ENCODE measurements at places on chromosomes 2 and 18.
A peak's percentile ranks its signal among the peaks of the same experiment; 100 is the strongest.

DNA sequence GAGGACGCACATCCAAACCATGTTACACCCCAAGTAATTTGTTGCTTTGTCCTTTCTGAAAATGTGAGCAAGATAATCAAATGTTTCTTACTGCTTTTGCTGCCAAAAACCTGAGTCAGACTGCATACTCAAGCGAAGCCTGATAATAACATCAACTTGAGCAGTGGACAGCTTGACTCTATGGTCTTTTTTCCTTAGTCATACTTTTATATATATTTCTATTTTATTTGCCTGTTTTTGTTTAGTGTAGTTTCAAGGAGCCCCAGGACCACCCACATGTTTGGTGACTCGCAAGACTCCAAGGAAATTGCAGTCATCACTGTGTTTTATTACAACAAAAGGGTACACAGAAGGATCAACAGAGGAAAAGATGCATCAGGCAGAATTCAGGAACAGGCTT is 688.4 kb upstream of the PIK3C3 start:
- no peak overlapping the region for H3K27ac ChIP-seq
- H3K4me3 ChIP-seq, result no peak overlapping the region

- no peak overlapping the region for H3K4me3 ChIP-seq
- no peaks in the 10 kb centered on the region for H3K4me1 ChIP-seq
- peaks cover 58% of the 10 kb centered on the region for H3K36me3 ChIP-seq
- H3K27me3 ChIP-seq, result no peaks in the 10 kb centered on the region
Measured at GRCh38 chr2:201203916-201204654, 21.1 kb downstream of the CASP10 start.

DNA sequence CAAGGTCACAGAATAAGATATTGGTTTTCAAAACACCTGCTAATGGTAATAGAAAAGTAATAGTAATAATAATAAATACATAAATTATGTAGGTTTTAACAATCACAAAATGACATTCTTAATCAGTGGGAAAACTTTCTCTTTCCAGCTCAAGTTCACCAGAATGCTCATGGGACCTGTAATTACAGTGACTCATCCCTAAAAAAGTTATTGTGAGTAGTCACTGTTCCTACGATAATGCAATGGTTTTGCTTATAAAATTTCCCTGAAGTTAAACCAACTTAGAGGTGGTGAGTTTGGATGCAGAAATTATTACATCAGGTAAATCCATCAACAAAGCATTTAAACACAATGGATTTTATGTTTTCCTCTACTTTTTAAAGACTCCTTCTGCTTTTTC is 502.3 kb downstream of the PID1 start:
- no peak overlapping the region for H3K4me3 ChIP-seq
- no peaks in the 10 kb centered on the region for H3K36me3 ChIP-seq
- no peak overlapping the region for H3K27ac ChIP-seq

GRCh38 chr18:63083020-63083531 is 236.5 kb downstream of the BCL2 start:
- peak; percentile 26 for ATAC-seq
- no peak overlapping the region for H3K4me3 ChIP-seq
- no peaks in the 10 kb centered on the region for H3K4me1 ChIP-seq
- no peak overlapping the region for H3K27ac ChIP-seq

GRCh38 chr2:36701918-36702317 is 5.4 kb downstream of the VIT start:
- ATAC-seq, result no peak
- H3K27ac ChIP-seq, result no peak overlapping the region
- H3K4me3 ChIP-seq, result no peak overlapping the region
- no peaks in the 10 kb centered on the region for H3K36me3 ChIP-seq
- H3K4me1 ChIP-seq, result no peaks in the 10 kb centered on the region
- H3K27me3 ChIP-seq, result peaks cover 14% of the 10 kb centered on the region

DNA sequence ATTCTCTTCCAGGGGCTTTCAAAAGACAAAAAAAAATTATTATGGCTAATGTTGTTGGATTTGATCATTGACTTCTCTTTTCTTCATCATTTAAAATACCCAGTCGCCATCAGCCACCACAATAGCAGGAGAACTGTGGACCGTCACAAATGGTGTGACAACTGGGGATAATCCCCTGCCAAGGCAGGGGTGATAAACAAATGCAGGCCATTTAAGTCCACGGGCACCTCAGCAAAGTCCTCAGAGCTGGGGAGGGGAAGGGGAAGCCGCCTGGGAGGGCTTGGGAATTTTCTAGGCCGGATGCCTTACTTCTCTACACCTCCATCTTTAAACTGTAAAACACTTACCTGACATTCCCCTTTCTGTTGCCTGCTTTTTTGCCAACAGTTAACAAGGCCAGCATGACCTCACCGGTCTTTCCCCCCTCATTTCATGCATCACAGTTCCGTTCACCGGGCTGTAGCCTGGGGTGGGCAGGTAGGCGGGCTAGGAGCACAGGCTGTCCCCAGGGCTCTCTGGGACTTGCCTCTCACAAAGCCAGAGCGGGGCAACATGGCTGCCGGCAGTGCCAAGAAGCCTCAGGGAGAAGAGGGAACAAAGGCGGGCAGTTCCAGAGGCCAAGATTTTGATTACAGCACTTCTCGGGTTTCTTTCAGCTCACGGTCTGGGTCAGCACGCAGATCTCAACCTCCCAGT is 820.4 kb downstream of the BCL11A start:
- no peak for ATAC-seq
- H3K4me1 ChIP-seq, result no peaks in the 10 kb centered on the region
- H3K27ac ChIP-seq, result no peak overlapping the region
- H3K36me3 ChIP-seq, result no peaks in the 10 kb centered on the region
- H3K4me3 ChIP-seq, result no peak overlapping the region

- no peaks in the 10 kb centered on the region for H3K27me3 ChIP-seq
- H3K4me3 ChIP-seq, result no peak overlapping the region
- H3K36me3 ChIP-seq, result no peaks in the 10 kb centered on the region
- peaks cover 6% of the 10 kb centered on the region for H3K4me1 ChIP-seq
Measured at GRCh38 chr2:43027097-43027873, 199.1 kb downstream of the ZFP36L2 start.

GRCh38 chr2:239727182-239727775 is 297.9 kb downstream of the NDUFA10 start:
- no peaks in the 10 kb centered on the region for H3K27me3 ChIP-seq
- no peaks in the 10 kb centered on the region for H3K4me1 ChIP-seq
- no peak overlapping the region for H3K4me3 ChIP-seq
- no peak overlapping the region for H3K27ac ChIP-seq

DNA sequence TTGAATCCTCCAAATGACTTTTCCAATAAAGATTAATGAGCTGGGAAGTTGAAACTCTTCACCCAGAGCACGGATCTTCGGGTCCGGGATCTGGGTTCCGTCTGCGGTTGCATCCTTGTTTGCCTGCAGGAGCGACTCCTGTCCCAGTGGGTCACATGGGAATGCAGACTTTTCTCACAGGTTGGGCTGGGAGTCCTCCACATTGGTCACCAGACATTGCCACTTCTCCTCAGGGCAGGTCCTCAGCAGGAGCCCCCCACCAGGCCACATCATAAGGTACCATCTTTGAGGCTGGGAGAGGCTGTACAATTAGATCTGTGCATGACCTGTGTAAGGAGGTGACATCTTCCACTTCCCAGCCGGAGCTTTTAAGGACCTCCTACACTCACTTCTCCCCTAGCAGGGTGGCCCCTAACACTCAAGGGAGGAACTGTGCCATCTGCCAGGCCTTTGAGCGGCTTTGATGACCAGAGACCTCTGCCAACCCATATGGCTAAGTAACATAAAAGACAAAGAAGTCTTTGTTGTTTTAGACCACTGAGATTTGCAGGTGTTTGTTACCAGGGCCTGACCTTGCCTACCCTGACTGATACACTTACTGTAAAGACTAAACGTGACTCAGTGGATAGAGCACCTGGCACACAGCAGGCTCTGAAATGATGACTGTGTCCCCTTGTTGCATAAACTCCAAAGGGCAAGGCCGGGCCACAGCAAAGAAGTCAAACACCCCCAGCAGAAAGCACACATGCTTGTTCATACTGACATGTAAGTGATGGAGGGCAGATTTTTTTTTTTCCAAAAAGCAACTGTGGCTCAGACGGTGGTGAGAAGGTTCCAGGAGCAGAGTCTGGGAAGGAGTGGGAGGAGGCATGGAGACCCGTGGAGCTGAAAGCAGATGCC is 7.9 kb upstream of the TEX51 start:
- no peak overlapping the region for H3K27ac ChIP-seq
- H3K4me3 ChIP-seq, result no peak overlapping the region
- no peaks in the 10 kb centered on the region for H3K36me3 ChIP-seq
- peaks cover 18% of the 10 kb centered on the region for H3K27me3 ChIP-seq
- no peak for ATAC-seq
- H3K4me1 ChIP-seq, result no peaks in the 10 kb centered on the region

DNA sequence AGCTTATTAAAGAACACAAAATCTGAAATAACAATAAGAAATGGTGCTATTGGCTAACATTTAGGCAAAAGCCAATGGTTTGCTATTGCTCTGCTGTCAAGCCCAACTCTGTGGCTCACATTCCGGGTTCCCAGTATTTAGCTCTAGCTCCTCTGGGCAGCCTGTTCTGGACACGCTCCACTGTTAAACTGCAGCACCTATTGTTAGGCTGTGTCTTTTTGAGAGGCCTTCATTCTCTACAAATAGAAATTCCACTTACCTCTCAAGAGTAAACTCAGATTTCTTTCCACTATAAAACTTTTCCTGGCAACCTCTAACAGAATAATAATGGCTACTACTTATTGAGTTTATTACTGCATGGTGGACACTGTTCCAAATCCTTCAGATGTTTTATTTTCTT is 3.7 kb upstream of the KLHL14 start:
- no peak for ATAC-seq
- no peak overlapping the region for H3K4me3 ChIP-seq
- H3K27ac ChIP-seq, result no peak overlapping the region
- H3K27me3 ChIP-seq, result peaks cover 28% of the 10 kb centered on the region
- no peaks in the 10 kb centered on the region for H3K36me3 ChIP-seq
- peaks cover 5% of the 10 kb centered on the region for H3K4me1 ChIP-seq

- H3K4me1 ChIP-seq, result peaks cover 35% of the 10 kb centered on the region
- no peak overlapping the region for H3K27ac ChIP-seq
- ATAC-seq, result no peak
- H3K4me3 ChIP-seq, result no peak overlapping the region
- H3K36me3 ChIP-seq, result no peaks in the 10 kb centered on the region
Measured at GRCh38 chr2:230972046-230972445, 23.9 kb upstream of the SPATA3 start.

- no peak for ATAC-seq
Measured at GRCh38 chr2:175445281-175445680, 263.8 kb upstream of the ATP5MC3 start.

All from activated T-helper 17 cell treated with anti-CD3 and anti-CD28 coated beads, Interleukin-2, amount 50 U/mL, for 72 hours (primary cell).